CD4-positive, alpha-beta T cell treated with Interleukin-6 at 100 ng/mL for 8 hours (primary cell): ENCODE measurements at places on chromosomes 4 and X.
A peak's percentile ranks its signal among the peaks of the same experiment; 100 is the strongest.

- DNase-seq, result no peak
Measured at GRCh38 chrX:38973322-38973721, 172.1 kb downstream of the MID1IP1 start.

DNA sequence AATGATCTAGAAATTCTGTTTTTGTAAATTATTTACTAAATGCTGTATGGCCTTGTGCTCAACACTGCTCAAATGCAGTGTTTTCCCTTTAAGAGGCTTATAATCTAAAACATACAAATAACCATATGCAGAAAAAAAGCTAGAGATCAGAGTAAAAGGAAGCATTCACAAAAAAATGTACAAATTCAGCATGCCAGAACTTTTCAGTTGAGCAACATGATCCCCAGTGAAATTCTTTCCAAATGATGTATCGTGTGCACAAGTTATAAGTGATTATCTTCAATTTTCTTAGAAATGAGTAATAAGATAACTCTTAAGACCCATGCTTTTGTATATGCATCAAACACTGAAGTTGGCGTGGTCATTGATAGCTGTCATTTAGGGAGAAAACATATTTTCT is 5.0 kb downstream of the GPC3 start:
- no peak for DNase-seq

DNA sequence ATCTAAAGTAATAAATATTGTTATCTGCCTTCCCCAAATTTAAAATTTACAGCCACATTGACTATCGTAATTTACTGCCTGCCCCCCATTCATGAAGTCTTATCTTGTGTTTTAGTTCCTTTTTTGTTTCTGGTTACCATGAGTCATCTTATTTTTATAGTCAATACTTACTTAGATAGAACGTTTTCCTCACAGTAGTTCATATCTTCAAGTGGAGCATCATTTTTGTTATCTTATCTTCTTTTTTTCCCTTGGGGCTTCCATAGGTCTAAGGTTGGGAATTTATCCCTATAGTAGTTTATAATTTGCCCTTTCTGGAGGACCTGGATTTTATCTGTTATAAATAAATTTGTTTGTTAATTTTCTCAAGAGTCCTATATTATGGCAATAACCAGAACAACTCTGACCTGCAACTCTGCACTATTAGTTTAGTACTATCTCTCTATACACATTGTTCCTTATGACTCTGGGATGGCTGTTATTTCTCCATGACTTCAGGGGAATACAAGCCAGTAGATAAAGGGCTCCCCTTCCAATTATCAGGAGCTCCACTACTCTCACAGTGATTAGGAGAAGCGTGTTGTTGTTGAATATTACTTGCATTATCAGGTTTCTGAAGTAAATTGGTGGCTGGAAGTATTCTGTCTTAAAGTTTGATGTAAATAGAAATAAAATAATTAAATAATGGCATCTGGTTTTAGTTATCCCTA is 330.6 kb downstream of the GALNTL6 start:
- no peak for DNase-seq

GRCh38 chrX:153802513-153803045 is 8.1 kb downstream of the SSR4 start:
- DNase-seq, result no peak

DNA sequence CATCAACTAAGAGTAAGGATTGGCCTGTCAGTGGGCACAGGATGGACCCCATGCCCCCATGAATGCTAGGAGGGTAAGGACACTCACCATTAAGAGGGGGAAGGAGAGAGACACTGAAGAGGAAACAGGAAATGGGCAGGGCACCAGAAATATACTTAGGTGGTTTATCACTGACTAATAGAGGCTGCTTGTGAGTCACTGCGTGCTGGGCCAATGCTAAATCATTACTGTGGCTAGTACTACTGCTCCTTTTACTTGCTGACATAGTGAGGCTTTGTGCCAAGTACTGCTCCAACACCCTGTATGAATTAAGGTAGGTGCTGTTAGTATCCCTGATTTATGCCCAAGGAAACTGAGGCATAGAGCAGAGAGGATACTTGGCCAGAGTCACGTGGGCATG is 130.4 kb upstream of the FRMPD4 start:
- DNase-seq, result no peak

- DNase-seq, result peak; percentile 9
Measured at GRCh38 chr4:41216294-41217019, 2.1 kb upstream of the APBB2 start.

- no peak for DNase-seq
Measured at GRCh38 chr4:141957416-141957815, 321.0 kb downstream of the IL15 start.

- no peak for DNase-seq
Measured at GRCh38 chr4:123749383-123749782, 352.8 kb downstream of the SPRY1 start.

GRCh38 chrX:9147726-9148125 is 113.8 kb upstream of the FAM9B start:
- no peak for DNase-seq

GRCh38 chrX:37076983-37077382 is 68.8 kb downstream of the FAM47C start:
- no peak for DNase-seq

DNA sequence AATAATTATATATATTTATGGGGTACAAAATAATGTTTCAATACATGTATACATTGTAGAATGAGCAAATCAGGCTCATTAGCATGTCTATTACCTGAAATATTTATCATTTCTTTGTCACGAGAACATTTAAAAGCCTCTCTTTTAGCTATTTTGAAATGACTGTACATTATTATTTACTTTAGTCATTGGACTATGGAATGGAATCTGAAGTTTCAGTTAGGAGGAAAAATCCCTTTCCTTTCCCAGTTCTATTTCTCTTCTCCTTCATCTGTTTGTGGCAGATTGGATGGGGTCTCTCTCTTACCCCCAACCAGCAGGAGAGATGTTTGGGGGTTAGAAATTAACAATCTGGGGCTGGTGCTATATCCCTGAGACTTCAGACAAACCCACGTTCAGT is 292.5 kb upstream of the SFRP2 start:
- no peak for DNase-seq

GRCh38 chr4:44668526-44668925 is 9.7 kb upstream of the GUF1 start:
- no peak for DNase-seq
